ENCODE measurements at places on chromosomes 4 and X.

DNA sequence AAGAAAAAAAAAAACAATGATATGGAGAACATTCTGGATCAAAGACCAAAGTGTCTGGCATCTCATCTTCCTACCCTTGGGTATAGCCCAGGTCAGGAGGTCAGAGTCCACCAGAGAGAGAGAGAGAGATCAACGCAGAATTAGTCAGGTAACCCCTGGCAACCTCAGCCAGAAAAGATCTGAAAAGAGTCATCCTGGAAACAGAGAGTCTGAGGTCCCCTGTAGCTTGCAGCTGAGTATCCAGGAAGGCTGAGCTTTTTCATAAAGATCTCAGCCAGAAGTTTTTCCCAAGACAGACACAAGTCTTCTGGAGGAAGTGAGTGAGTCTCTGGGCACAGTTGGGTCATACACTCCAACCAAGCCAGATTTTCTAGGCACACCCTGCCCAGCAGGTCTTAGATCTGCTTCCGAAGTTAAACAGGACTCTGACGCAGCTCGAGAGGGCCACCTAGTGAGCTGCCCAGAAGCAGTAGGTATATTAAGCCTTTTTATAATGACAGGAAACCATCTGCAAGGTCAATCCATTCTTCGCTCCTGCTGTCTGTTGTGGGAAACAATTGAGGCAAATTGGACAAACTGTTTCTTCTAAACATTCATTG lies 35.7 kb downstream of the ACE2 start:
- DNase-seq, result peak; percentile 73

- no peak for DNase-seq
Measured at GRCh38 chr4:140363051-140363450, 10.4 kb upstream of the SCOC start.

DNA sequence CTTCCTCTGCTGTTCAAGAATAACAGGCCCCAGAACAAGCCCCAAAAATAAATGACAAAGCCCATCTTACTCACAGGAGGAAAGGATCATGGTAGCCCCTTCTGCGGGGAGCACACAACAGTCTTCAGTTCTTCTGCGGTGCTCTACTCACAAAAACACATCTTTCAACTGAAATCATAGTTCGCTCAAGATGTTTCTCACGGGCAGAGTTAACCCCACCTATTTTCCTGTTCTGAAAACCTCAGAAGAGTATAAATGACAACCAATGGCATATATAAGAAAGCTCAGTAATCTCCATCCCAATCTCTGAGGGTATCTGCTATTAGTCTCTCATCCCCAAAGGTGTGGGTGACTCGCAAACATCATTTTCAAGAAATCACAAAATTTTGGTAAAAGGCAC lies at the start of gene TXK:
TXK (minus strand) TSS at position 170 of the 400 bp plus-strand sequence; CDS start at position 90, 80 bp downstream.
- DNase-seq, result no peak

GRCh38 chr4:78386679-78387078 lies 164.9 kb upstream of the ANXA3 start:
- no peak for DNase-seq

DNA sequence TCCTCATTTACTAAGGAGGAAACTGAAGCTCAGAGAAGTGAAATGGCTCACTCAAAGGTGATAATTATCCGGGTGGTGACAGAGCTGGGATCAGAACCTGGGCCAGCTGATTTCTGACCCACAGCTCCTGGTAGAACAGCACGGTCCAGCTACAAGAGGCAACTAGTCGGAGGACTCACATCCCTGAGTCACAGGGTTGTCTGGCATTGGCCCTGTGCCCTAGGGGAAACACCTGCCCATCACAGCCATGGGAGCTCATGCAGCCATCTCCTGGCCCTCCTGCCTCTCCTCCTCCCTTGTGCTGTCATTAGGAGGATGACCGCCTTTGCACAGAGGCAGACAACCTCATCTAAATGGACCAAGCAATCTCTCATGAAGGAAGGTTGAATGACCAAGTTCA lies 115.2 kb upstream of the TSPAN5 start:
- DNase-seq, result no peak

DNA sequence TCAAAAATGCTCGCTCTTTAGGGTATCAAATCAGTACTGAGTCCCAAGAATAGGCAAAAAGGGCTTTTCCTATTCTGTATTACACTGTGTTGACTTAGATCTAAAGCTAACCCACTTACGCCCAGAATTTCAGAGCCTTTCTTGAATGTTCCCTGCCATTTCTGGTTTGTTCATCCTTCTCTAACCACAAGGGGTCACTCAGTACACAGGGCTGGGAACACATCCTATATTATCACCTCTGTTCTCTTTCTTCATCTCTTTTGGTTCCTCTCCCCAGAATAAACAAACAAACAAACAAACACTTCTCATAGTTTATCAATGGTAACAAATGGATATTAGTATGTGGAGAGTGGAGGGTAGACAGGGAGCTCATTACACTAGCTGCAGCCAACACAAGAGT lies 25.5 kb upstream of the MORC4 start:
- no peak for DNase-seq

All from lower lobe of right lung (tissue), 2 donors.